CD4-positive, alpha-beta T cell (primary cell): ENCODE measurements at places on chromosomes 7 and 10. TPM values are rescaled to one million over a fixed set of nuclear protein-coding genes. Genes with fewer than 3 reads are reported as not detected.

GRCh38 chr7:82494420-82494819, 50.8 kb upstream of the CACNA2D1 start:
- no peaks in the 10 kb centered on the region for H3K4me1 ChIP-seq
- H3K4me3 ChIP-seq, result no peak overlapping the region
- no peaks in the 10 kb centered on the region for H3K36me3 ChIP-seq
- H3K27ac ChIP-seq, result no peak overlapping the region

DNA sequence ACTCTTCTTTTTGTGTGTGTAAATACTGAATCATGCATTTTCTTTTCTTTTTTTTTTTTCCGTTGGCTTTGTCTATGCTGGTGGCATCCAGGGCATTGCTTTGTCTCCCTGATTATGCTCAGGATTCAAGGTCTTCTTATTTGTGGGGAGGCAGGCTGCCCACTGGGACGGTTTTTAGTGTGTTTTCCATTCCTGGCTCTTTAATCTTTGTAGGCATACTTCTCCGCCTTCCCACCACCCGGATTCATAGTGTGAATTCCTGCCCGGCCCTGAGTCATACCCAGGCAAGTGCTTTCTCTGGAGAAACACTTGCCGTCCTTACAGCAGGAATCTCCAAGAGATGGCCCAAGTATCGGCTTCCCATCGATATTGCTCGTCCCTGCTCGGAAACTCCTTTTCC, 5.2 kb downstream of the ZNF655 start:
- H3K4me3 ChIP-seq, result no peak overlapping the region
- no peak for DNase-seq
- H3K4me1 ChIP-seq, result peaks cover 25% of the 10 kb centered on the region
- H3K27me3 ChIP-seq, result no peaks in the 10 kb centered on the region

GRCh38 chr10:112434988-112435619, 11.6 kb downstream of the ZDHHC6 start:
- H3K36me3 ChIP-seq, result peaks cover 84% of the 10 kb centered on the region
- H3K4me1 ChIP-seq, result no peaks in the 10 kb centered on the region
- no peak for DNase-seq

- H3K36me3 ChIP-seq, result no peaks in the 10 kb centered on the region
- no peak overlapping the region for H3K4me3 ChIP-seq
- peaks cover 59% of the 10 kb centered on the region for H3K4me1 ChIP-seq
- peak overlapping the region; percentile 22 for H3K27ac ChIP-seq
- no peak for DNase-seq
Measured at GRCh38 chr10:46090258-46090812, 44.3 kb upstream of the MSMB start.

DNA sequence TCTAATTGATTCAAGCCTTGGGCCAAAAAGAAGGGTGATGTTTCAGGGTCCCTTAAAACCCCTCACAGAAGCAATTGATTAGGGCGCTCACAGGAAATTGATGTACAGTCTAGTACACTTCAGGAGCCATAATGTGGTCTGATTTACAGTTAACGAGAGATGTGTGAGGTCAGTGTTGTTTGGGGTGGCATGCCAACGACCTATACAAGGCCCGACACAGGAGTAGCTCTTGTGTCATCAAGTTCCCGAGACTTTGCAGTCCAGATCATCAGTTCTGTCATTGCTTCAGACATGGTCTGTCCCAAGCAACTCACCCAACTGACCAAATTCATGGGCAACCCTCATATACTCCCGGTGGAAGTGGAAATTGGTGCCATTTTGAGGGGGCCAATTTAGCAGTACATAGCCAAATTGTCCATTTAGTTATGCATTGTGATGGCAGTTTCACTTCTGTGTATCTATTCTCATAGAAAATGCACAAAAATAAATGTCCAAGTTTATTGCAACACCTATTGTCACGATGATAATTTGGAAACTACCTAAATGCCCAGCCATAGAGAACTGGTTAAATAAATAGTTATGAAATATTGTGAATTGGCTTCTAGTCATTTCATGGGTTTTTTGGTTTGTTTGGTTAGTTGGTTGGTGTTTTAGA, 18.0 kb upstream of the ARID5B start:
- H3K4me1 ChIP-seq, result no peaks in the 10 kb centered on the region
- no peak overlapping the region for H3K27ac ChIP-seq
- DNase-seq, result no peak
- no peak overlapping the region for H3K4me3 ChIP-seq

- no peak for DNase-seq
- no peaks in the 10 kb centered on the region for H3K4me1 ChIP-seq
- H3K27me3 ChIP-seq, result no peaks in the 10 kb centered on the region
- no peak overlapping the region for H3K4me3 ChIP-seq
- H3K27ac ChIP-seq, result no peak overlapping the region
Measured at GRCh38 chr7:70421319-70421718, 710.6 kb upstream of the GALNT17 start.

DNA sequence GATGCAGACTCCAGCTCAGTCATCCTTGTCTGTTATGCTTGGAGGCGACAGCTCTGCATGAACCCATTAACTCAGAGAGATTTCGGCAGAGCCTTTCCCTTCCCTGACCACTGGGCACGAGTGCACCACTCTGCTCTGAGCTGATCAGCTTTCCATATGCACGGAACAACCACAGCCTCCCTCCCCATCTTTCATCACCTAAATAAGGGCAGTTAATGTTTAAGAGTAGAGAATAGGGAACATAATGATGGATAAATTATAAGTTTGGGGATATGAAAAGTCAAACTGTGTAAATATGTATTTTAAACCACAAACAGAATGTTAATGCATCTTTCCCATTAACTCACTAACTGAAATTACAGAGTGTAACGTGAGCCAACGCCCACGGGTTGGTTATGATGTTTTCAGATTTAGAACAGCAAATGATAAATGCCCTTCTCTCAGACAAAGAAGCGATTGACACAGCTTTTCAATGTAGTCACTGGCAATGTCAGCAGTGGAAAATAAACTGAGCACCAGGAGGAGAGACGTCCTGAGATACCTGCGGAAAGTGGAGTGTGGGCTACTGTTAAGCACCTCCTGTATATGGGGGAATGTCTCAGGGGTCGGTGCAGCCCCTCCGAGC, 658.2 kb downstream of the LRMDA start:
- no peak for DNase-seq
- H3K4me1 ChIP-seq, result no peaks in the 10 kb centered on the region
- no peak overlapping the region for H3K4me3 ChIP-seq
- no peak overlapping the region for H3K27ac ChIP-seq

DNA sequence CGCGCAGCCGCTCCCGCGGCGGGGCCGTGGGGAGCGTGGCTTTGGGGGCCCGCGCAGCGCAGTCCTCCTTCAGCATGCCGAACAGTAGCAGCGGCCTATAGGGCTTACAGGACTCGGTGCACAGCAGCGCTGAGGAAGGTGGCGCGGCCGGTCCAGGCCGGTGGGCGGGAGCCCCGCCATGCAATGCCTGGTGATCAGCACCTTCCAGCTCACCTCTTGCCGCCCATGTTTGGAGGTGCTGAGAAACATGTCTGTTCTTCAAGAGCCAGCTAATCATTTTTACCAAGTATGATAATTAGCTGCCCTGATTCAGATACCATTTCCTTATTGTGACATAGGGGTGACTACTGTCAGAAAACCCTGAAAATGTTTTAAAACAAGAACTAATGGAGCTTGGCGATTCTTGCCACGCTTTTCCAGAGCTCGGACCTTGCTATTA, 33.5 kb upstream of the SFTPD start:
- no peak overlapping the region for H3K4me3 ChIP-seq
- no peak overlapping the region for H3K27ac ChIP-seq
- peaks cover 30% of the 10 kb centered on the region for H3K27me3 ChIP-seq
- no peaks in the 10 kb centered on the region for H3K36me3 ChIP-seq
- DNase-seq, result no peak

GRCh38 chr7:70695795-70696083, 436.2 kb upstream of the GALNT17 start:
- H3K27ac ChIP-seq, result no peak overlapping the region
- peak overlapping the region; percentile 71 for H3K4me3 ChIP-seq
- DNase-seq, result peak; percentile 27
- no peaks in the 10 kb centered on the region for H3K36me3 ChIP-seq

TAX1BP1 gene
- 115 TPM for total RNA-seq

PNLIP gene
- total RNA-seq, result not detected

SHTN1 gene
- 0.85 TPM for total RNA-seq

CPN1 gene
- not detected for total RNA-seq
